COLO829 (cell line): ENCODE measurements at places on chromosomes 12 and 14.
A peak's percentile ranks its signal among the peaks of the same experiment; 100 is the strongest.

- no peak for DNase-seq
These were observed 98.7 kb downstream of the DDHD1 start for GRCh38 chr14:53054457-53054856.

- DNase-seq = no peak
These were observed 276.6 kb upstream of the NAV3 start for GRCh38 chr12:77553976-77554619.

GRCh38 chr12:122352394-122352793 is 70.1 kb downstream of the CLIP1 start:
- DNase-seq = no peak

- DNase-seq = no peak
These were observed 150.7 kb downstream of the CAND1 start for GRCh38 chr12:67419810-67420209.

DNA sequence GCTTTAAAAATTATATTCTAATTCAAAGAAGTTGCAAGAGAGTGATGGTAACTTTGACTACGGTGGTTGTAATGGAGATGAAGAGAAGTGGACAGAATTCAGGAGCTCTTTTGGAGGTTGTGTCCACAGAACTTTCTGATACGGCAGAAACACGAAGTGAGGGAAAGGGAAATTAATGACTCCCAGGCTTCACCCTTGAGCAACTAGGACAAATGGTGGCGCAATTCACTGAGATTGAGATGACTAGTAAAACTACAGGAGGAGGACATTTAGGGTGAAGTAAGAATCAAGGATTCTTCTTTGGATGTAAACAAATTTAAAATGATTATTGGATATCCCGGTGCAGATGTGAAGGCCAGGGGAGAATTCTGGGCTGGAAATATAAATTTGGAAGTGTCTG is 212.6 kb downstream of the PTPRO start:
- no peak for DNase-seq

- no peak for DNase-seq
These were observed 49.5 kb downstream of the PPP2R5C start for GRCh38 chr14:101810897-101811621.

DNA sequence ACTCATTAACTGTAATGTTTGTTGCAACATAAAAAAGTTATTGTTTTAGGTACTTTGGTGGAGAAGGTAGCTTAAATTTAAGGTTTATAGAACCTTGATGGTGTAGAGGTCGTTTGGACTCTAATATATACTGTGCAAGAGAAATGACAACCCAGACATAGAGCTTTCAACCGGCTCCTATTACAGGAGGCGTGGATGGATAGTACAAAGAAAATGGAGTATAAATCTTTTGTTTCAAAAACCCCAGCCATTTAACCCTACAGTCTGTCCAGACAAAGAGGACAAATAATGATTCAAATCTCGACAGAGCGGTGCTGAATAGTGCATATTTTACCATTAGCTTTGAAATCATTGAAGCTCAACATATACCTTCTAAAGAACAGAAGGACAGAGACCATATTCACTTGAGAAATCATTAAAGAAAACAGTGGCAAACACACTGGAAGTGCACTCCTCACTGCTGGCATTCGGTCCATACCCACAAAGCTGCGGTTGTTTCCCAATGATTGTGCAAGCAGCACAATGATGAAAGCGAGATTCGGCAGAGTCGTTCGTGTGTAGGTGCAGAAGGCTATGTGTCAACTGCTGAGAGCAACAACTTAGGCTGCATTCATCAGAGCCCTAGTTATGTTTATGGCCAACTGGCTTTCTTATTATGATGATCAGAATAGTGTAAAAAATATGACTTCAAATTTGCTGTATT is 688.6 kb downstream of the NOVA1 start:
- DNase-seq = no peak

DNA sequence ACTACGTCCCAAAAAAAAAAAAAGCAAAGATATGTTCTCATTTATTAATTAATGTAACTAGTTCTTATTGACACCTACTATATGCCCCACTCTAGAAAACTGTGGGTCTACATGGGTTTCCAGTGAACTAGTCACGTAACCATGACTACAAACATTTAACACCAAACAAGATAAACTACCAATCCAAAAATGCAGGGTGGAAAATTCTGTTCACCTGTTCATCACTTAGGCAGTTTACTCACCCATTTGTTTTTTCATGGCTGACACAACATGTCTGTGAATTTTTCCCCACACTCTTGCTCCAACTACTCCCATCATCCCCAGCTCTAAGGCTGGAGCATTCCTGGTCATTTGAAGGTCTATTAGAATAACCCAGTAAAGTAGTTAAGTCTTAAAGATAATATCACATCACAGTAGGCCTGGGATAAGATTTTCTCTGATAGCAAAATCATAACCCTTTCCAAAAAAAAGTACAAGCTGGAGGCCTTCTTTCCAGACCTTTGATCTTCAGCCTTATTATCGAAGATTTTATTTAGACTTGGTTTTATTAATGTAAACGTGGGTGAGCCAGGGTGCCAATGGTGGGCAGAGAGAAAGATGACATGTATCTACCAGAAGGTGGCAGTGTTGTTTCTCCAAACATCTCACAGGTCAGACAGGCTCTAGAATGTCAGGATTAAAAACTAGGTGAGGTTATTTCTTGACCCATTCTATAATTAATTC is 61.6 kb upstream of the DAAM1 start:
- DNase-seq = peak; percentile 71

- DNase-seq = no peak
These were observed 735 bp downstream of the RNASE6 start for GRCh38 chr14:20781803-20782202.

DNA sequence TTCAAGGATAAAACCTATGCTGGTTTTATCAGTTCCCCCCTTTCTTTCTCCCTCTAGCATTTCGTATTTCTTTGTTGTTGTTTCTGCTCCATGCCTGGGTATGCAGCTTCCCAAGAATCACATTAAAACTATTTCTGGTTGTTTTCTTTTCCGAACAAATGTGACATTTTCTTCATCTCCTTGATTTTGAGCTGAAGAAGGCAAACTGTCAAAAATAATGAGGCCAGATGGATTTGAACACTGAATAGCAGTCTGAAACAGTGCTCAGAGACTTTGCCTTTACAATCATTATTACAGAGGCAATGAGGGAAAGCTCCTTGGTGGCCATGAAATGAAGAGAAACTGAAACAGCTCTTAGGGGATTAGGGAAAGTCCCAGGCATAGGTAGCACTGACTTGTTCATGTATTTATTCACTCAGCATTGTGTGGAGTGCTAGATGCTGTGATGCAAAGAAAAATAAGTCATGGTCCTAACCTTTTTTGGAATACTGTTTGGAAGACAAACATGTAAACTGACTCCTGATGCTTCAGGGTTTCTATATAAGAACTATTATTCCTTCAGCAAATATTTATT is 319.5 kb downstream of the FUT8 start:
- no peak for DNase-seq

DNA sequence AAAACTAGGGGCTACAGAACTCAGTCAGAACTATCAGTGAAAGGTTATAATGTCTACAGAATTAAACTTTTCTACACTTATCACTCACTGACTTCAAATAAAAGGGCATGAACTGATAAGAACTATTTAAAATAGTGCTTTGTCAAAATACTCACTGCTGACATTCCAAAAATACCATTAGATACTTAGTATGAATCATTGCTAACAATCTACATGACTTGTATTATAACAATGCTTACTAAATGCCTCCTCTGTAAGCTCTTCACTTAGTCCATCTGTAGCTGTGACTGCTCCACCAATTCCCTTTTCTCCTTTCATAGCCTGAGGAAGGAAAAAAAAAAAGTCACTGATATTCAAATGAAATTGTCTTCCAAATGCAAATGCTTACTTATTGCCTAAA is 17.0 kb downstream of the NFYB start:
- peak; percentile 76 for DNase-seq

DNA sequence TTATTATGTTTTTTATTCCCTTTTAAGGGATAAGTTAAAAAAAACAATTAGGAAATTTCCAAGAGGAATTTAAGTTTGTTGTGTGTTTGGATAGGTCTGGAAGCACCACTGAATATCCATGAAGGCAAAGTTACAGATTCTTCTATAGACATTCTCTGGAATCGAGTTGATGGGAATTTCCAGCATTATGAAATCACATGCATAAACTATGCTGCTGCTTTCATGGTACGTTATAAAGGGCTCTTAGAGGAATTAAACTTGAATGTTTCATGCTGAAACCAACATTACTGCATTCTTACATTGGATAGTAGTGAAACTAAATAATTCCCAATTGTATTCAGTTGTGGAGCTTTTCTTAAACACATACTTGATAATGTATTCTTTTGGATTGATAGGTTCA is 21.5 kb upstream of the PTPRQ start:
- DNase-seq = no peak
